ENCODE measurements at places on chromosomes 16 and 17.

DNA sequence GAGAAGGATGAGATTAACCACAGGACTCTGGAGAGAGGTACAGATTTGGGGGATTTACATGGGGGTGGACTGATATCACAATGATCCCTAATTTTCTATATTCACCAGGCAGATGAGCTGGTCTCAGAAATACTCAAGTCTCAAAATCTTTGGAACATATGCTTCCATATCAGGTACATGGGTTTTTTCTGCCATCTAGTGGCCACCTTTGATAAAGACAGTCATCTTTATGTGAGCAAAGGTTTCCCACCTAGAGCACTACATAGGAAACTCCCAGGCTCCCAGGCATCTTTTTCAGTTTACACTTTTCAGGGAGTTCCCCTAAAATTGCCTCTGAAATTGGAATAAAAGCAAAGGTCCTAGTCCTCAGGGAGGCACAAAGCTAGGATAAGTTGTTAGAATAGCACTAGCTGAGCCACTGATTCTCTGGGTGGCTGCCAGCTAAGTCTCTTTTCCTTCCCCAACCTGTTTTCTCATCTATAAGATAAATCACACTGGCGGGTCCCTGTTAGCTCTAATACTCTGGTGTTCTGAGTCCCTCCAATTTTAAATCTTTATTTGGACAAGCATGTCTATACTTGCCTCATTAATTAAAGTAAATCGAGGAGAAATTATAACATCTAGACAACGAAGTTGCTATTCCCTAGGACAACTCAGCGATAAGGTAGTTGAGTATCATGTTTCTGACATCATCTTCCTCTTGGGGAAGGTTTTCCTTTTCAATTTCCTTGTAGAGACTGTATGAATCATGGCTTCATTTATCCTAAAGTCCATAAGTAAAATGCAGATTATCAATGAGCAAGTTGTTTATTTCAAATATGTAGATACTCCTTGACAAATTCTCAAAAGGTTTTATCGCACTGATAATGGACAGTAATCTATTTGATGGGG lies 19.0 kb upstream of the MON1B start:
- no peak for DNase-seq

DNA sequence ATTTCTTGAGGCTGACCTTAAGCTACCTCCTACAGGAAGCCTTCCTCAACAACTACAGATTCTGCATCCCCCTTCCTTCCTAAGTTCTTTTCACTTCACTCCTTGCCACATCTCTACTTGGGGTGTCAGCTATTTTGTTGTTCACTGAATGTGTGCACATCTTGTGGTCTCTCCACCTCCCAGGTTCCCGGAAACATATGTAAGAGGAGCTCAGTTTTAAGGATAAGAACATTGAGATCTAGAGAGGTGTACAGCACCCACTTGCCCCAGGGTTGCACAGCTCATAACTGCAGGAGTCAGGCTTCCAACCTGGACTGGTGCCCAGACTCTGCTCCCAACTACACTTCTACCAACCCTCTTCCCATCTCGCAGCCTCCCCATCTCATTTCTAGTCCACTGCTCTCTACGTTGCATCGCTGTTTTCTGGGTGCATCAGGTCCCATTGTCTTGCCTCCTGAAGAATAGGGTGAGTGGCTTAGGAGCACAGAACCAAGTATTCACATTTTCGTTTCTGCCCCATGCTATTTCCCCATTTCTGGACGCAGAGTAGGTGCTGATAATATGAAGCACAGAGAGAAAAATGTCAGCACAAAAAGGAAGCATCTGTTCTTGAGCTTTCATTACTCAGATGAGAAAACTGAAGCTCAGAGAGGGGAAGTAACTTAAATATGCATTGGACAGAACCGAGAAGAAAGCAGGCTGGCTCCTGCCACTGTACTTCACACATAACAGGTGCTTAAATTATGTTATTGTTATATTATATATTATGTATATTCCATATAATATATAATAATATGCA lies 292.0 kb upstream of the CCL2 start:
- DNase-seq, result no peak

- DNase-seq, result no peak
Measured at GRCh38 chr16:29989111-29989858, 6.1 kb downstream of the HIRIP3 start.

DNA sequence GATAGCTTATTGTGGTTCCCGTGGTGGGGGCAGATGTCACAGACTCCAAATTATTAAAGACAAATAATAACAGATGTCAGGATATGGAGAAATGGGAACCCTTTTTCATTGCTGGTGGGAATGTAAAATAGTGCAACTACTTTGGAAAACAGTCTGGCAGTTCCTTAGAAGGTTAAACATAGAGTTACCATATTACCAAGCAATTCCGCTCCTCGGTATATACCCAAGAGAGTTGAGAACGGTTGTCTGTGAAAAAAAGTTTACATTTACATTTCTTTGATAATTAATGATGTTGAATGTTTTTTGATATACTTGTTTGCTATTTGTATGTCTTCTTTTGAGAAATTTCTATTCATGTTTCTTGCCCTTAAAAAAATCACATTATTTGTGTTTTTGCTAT lies 41.2 kb downstream of the OR1D5 start:
- no peak for DNase-seq

- no peak for DNase-seq
Measured at GRCh38 chr17:50052241-50052796, 3.6 kb upstream of the ITGA3 start.

DNA sequence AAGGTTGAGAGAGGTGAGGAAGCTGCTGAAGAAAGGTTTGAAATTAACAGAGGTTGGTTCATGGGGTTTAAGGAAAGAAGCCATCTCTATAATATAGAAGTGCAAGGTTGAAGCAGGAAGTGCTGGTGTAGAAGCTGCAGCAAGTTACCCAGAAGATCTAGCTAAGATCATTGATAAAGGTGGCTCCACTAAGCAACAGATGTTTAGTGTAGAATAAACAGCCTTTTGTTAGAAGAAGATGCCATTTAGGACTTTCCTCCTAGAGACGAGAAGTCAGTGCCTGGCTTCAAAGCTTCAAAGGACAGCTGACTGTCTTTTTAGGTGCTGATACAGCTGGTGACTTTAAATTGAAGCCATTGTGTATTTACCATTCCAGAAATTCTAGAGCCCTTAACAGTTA lies 29.3 kb downstream of the GOSR1 start:
- DNase-seq, result no peak

GRCh38 chr17:15418781-15419180 lies 48.6 kb downstream of the CDRT4 start:
- DNase-seq, result no peak

DNA sequence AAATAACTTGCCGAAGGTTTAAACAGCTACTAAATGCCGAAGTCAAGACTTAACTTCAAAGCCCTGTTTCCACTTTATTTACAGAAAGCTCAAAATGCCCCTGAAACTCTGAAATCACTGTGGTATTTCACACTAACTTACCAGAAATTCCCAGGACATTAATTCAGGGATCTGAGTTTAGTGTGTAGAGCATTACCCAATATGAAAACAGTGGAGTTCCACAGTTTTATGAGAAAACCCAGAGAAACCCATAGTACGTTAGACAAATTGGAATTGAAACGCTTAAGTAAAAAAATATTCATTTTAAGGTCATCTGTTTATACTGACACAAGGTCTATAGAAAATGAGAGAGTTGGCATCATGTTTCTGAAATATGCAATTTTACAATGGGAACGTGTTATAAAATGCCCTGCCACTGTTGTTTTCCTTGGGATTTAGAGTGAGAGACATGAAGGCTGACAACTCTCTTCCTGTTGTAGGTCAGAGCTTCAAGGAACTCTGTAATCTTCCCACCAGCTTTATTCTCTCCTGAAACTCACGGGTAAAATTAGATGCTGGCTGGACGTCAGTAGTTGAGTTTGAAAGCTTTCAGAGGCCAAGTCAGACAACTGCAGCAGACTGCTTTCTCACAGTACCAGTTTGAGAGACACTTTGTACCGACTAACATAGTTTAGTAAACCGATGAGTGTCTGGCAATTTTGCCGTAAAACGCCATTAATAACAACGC lies 139.4 kb upstream of the TBX2 start:
- DNase-seq, result no peak

- no peak for DNase-seq
Measured at GRCh38 chr17:17493249-17493985, 2.8 kb downstream of the RASD1 start.

- no peak for DNase-seq
Measured at GRCh38 chr17:69166957-69167356, 25.3 kb upstream of the ABCA6 start.

GRCh38 chr17:39963829-39964228 lies 1.0 kb downstream of the GSDMA start:
- no peak for DNase-seq

DNA sequence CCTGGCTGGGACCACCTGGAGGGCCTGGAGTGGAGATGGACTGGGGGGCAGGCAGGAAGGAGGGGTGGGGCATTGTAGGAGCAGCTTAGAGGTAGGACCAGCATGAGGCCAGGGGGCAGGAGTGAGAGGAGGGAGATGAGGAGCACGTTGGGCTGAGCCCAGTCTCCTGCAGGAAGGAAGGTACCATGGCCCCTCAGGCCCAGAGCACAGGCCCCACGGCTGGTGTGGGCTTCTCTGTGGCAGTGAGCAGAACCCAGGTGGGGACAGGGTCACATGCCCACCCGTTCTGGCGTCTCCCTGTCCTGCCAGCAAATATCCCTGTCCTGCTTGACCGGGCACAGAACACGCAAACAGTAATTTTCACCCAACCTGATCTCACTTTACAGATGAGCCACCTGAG lies 141.8 kb downstream of the ENGASE start:
- DNase-seq, result no peak

DNA sequence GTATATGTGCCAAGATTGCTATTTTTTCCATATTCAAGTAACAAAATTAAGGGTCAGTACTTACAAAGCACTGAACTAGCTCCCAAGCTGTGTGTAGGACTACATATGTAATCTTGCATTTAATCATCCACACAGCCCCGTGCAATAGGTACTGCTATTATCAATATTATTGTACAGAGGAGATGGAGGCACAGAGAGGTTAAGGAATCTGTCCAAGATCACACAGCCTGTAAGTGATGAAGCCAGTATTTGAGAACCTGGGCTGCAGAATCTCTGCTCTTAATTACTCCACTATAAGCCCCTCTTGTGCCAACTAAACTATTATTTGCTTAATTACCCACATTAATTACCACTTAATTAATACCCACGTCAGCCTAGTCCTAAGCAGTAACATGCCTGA lies 134.1 kb downstream of the KATNIP start:
- DNase-seq, result no peak

DNA sequence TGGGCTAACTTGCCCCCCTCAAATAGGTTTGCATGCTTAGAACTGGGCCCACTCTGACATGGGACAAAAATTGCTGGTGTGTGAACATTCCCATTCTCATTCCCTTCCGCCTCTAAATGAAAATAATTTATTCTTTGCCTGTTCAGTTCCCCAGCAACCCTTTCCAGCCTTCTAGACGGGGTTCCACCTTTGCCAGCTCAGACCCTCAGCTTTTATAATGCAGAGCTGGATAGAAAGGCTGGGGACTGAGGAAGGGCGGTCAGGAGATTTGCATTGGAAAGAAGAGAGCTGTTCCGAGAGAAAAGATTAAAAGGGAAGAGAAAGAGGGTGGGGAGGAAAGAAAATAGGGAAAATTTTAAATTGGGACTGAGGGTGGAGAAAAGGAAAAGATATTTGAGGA lies 151.1 kb upstream of the WSCD1 start:
- no peak for DNase-seq

DNA sequence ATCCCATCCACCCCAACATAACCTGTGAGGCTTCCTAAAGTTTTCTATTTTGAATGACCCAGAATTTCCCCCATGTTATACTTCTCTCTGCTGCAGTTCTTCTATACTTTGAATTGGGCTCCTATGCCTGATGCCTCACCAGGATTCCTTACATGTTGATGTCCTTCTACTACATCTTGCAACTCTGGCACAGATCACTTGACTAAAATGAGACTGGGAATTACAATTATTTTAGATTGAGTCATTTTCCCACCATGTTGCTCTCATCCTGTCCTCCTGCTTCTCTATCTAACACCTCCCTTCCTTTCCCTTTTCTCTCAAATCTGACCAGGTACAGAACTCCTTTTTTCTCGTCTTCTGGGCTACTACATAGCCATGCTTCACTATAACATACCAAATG lies 314.0 kb upstream of the KCNJ16 start:
- no peak for DNase-seq

- no peak for DNase-seq
Measured at GRCh38 chr17:77400445-77400870, 259.7 kb downstream of the SEC14L1 start.

DNA sequence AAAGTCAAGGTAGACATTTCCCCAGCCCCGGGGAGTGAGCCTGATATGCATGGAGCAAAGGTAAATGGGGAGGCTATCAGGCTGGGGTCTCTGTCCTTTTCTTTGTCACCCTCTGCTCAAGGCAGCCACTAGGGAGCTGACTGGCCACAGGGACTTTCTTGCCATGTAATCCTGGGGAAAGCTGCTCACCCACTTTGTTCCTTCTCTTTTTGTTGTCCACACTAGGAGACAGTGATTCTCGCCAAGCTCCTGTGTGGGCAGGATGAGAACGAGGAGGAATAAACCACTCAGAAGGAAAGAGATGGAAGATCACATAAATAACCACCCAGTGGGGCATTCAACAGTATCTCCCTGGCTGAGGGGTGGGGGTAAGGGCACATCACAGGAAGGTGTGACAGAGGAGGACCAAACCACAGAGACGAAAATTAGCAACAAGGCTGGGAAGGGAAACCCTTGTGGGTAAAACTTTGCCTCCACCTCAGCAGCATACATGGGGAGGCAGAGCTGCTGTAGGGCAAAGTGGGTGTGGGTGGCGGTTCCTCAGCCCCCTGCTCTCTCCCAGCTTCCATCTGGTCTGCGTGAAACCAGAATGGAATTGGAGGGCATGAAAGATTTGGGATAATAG lies 26.2 kb upstream of the CCL1 start:
- no peak for DNase-seq

GRCh38 chr17:56810891-56811775 lies 22.6 kb downstream of the C17orf67 start:
- no peak for DNase-seq

DNA sequence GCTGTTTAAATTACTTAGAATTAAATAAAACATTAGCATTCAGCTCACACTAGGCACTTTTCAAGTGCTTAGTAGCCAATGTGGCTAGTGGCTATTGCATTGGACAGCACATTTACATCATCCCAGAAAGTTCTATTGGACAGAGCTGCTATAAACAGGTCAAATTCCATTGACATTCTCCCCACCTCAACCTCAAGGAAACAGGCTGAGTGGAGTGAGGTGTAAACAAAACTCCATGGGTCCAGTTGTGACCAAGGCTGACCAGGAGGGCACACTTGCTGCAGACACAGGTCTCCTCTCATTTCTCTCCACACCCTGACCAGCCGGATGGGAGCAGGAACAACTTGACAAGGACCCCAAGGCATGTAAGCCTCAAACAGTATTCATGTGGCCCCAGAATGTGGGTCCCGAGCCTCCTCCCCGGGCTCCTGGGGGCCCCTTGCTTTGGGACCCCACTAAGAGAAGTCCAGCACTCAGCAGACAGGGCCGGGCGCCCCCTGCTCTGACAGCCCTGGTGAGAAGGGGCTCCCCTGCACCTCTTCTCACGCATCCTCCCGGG lies 488 bp downstream of the C17orf113 start:
- DNase-seq, result no peak

GRCh38 chr17:62862251-62862650 lies 54.1 kb upstream of the MARCHF10 start:
- no peak for DNase-seq

Measured in NCI-H1417 treated with DMSO at 0.1 percent for 48 hours (cell line).